ENCODE measurements at places on chromosomes 2 and 18.

DNA sequence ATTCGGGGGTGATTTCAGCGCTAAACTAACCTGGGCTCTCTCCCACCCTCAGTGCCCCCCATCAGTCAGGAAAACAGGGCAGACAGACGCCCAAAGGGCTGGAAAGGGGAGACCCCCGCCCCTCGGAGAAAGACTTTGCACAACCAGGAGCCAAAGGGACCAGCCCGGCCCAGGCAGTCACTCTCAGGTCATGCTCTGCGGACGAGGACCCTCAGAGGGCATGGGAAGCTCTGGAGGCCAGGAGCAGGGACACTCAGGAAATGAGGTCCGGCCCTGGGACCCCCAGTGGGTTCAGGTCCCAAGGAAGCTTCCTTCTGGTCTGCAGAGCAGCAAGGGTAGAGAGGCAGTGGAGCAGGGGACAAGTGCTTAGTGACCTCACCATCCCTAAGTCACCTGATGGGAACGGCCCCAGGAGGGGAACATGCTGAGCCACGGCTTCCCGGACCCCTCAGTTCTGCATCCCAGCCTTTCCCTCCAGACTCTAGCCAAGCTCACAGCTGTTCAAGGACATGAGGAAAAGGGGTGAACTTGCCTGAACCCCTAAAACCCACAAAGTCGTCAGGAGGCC, 88.0 kb upstream of the GPC1 start:
- H3K27me3 ChIP-seq = no peaks in the 10 kb centered on the region
- H3K4me1 ChIP-seq = no peaks in the 10 kb centered on the region
- H3K36me3 ChIP-seq = no peaks in the 10 kb centered on the region
- no peak overlapping the region for H3K4me3 ChIP-seq
- no peak for DNase-seq

DNA sequence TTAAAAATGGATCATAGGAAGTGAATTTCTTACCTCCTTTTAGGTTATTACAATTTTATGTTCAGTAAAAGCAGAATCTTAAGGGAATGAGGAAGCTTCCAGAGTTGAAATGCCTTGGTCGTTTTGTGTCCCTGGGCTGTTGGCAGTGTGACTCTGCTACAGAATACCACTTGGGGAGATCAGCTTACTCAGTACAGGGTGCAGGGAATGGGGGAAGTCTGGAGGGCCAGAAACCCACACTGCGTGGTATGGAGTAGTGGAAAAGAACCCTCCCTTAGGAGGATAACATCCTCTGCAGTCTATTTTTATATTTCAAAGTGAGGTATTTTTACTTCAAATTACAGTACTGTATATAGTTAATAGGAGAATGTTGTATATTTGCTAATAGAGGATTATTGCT, 51.1 kb downstream of the R3HDM1 start:
- no peaks in the 10 kb centered on the region for H3K27me3 ChIP-seq
- H3K4me1 ChIP-seq = no peaks in the 10 kb centered on the region
- DNase-seq = no peak
- no peak overlapping the region for H3K27ac ChIP-seq
- no peak overlapping the region for H3K4me3 ChIP-seq

DNA sequence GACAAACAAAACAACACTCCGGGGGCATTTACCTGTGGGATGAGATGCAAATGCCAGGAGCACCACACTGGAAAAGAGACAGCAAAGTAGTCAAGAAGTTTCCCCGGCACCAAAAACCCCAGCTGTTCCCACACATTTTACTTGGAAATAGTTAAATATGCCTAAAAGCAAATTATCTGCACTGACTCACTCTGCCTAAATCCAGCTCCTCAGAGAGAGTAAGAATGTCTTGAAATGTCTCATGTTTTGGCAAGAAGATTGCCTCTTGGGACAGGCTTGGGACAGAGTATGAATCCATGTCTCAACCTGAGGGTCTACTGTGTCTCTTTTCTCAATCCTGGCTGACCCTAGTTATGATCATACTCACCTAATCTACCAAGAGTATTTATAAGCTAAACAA, 87.5 kb upstream of the RIOK3 start:
- no peak overlapping the region for H3K27ac ChIP-seq
- H3K4me3 ChIP-seq = no peak overlapping the region
- no peak for DNase-seq
- no peaks in the 10 kb centered on the region for H3K27me3 ChIP-seq
- no peaks in the 10 kb centered on the region for H3K36me3 ChIP-seq
- no peaks in the 10 kb centered on the region for H3K4me1 ChIP-seq

GRCh38 chr2:99771681-99772333, 282.0 kb upstream of the REV1 start:
- H3K4me1 ChIP-seq = no peaks in the 10 kb centered on the region
- no peak for DNase-seq
- H3K36me3 ChIP-seq = no peaks in the 10 kb centered on the region
- H3K27me3 ChIP-seq = no peaks in the 10 kb centered on the region

DNA sequence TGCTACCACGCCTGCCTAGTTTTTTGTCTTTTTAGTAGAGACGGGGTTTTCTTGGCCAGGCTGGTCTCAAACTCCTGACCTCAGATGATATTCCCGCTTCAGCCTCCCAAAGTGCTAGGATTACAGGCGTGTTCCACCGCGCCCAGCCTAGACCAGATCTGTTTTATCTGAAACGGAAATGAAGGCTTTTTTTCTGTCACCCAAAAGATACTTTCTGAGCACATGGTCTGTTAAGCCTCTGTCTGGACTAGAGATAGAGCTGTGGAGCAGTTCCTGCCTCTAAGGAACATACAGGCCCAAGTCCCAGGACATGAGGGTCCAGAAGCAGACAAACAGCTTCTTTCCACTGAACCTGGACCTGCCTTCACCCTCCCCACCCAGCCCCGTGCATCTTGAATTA, 43.6 kb upstream of the PTMA start:
- no peaks in the 10 kb centered on the region for H3K27me3 ChIP-seq
- peak overlapping the region; percentile 98 for H3K27ac ChIP-seq
- no peaks in the 10 kb centered on the region for H3K36me3 ChIP-seq
